ENCODE measurements at places on chromosomes 2 and 18. TPM values are rescaled to one million over a fixed set of nuclear protein-coding genes. Genes with fewer than 3 reads are reported as not detected.

The ID2 gene
- total RNA-seq, result 46.1 TPM

The MAL gene
- 0.65 TPM for total RNA-seq

The CROCC2 gene
- not detected for total RNA-seq

The TXNDC2 gene
- total RNA-seq, result not detected

The FBXO11 gene
- 85.1 TPM for total RNA-seq

The ASIC4 gene
- 1.0 TPM for total RNA-seq

The UGT1A8 gene
- not detected for total RNA-seq

The KIF5C gene
- 63.3 TPM for total RNA-seq

The SMYD5 gene
- 33.9 TPM for total RNA-seq

The FEV gene
- total RNA-seq, result not detected

- DNase-seq, result no peak
Measured at GRCh38 chr2:215401896-215402379, 33.9 kb downstream of the FN1 start.

DNA sequence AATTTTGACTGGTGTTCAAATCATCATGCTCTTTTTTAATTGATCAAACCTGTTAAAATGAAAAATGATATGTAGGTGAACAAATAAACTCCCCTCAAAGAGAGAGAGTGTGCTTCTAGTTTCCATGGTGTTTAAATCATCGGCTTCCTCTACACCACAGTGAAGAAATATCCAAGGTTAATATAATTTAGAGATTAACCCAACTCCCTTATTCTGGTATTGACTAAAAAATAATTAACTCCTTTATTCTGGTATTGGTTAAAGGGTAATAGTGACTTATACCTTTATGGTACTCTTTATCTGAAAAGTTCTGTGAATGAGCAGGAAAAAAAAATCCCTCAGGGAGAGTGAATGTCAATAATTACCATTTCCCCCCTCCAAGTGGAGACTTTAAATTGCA, 93.1 kb downstream of the SPATS2L start:
- no peak for DNase-seq

- no peak for DNase-seq
Measured at GRCh38 chr2:222866358-222866960, 5.6 kb downstream of the ACSL3 start.

DNA sequence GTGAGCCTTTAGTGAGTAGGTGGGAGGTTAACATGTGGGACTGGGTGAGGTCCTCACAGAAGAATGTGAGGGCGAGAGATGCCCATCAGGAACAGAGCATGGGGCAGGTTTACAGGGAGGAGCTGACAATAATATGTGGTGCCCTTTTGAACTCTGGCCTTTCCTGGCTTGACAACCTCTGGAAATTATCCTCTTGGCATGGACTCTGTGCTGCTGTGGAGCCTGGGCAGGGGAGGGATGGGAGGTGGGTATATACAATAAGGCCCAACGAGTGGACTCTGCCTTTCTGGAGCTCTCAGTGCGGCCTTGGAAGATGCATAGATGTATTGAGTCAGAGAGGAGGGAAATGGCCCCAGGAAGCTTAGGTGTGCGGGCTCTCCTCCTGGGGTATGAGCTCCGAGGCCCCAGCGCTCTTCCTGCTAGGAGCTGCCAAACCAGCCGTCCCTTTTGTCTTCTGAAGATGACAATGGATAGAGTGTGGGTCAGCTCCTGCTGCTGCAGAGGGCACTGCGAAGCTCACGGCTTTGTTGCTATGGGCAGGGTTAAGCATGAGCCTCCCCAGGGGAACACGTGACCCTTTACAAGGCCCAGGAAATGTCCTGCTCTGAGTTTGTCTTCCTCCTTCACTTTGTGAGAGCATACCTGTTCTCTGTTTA, 8.7 kb upstream of the PSD4 start:
- peak; percentile 16 for DNase-seq

- no peak for DNase-seq
Measured at GRCh38 chr2:219042750-219043149, 1.4 kb upstream of the CFAP65 start.

DNA sequence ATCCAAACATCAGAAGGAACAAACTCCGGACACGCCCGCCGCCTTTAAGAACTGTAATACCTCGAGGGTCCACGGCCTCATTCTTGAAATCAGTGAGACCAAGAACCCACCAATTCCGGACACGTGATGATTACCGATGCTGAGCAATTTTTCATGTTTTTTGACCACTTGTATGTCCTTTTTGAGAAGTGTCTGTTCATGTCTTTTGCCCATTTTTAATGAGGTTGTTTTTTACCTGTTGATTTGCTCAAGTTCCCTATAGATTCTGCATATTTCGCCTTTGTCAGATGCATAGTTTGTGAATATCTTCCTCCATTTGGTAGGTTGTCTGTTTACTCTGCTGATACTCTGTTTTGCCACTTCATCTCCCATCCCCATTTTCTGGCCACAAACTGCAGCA, 150.4 kb downstream of the IRS1 start:
- no peak for DNase-seq

DNA sequence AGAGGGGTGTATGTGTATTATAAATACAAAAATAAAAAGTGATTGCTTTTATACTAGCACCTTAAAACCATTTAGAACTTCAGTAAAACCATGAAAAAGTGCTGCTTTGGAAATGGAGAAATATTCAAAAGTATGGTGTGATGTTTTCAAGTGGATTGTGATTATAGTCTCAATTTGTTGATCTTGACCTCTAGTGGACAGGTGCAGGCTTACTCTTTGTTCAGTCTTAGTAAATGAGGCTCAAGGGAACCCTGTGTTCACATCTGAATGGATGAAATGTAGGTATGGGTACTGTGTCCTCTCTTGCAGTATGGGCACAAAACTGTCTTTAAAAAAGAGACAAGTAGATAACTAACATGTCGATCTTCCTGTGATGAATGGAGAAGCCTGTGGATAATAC, 145.8 kb downstream of the MCFD2 start:
- DNase-seq, result no peak

DNA sequence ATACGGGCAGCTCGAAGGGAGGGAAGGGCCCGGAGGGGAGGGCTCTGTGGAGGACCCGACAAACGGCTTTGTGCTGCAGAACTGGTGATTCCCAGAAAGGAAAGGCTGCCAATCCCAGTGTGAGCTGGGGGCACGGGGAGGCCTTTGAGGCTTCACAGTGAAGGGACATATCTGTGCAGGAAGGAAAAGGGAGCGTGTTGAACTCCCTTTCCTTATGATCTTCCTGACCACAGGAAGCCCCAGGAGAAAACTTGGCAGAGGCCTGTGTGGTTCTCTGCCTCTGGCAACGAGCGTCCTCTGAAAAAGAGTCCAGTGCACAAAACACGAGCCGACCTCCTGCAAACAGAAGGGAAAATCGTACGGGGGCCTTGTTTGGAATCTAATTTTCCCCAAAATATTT, 683.5 kb upstream of the SALL3 start:
- no peak for DNase-seq

- no peak for DNase-seq
Measured at GRCh38 chr2:219425238-219426067, 7.3 kb downstream of the DES start.

GRCh38 chr2:160989778-160990177, 170.4 kb upstream of the TANK start:
- no peak for DNase-seq

DNA sequence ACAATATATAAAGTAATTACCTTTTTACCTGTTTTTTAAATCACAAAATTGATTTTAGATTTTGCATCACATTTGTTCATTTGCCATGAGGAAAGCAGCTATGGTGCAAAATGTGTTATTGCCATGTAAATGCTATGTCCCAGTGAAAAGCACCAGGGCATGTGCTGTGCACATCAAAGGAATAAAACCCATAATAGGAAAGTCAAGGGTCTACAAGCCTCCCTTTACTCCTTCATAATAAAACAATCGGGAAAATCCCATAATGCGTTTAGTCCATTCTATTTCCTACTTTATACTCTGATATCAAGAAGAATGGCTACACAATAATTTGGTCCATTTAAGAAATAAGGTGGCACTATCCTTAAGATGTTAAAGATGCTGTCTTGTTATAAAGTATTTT, 53.0 kb downstream of the KLF7 start:
- no peak for DNase-seq

GRCh38 chr2:20165677-20166509, 59.0 kb downstream of the SDC1 start:
- no peak for DNase-seq

GRCh38 chr2:222656526-222657446, 894 bp upstream of the FARSB start:
- no peak for DNase-seq

DNA sequence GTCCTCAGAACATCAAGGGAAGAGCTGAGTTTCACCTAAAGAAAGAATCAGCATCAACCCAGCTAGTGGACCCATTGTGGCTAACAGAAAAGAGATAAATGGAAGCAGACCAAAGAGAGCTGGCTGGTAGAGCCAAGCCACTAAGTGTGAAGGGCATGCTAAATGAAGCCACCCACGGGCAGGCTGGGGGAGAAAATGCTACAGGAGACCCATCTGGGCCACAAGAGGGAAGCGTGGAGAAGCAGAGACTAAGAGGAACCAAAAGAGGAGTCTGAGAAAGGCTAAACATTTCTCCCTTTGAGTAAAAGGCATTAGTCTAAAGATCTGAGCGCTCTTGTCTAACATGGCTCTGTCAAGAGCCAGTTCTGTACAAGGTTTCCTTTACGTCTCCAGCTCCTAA, 15.8 kb downstream of the CWC22 start:
- DNase-seq, result no peak

DNA sequence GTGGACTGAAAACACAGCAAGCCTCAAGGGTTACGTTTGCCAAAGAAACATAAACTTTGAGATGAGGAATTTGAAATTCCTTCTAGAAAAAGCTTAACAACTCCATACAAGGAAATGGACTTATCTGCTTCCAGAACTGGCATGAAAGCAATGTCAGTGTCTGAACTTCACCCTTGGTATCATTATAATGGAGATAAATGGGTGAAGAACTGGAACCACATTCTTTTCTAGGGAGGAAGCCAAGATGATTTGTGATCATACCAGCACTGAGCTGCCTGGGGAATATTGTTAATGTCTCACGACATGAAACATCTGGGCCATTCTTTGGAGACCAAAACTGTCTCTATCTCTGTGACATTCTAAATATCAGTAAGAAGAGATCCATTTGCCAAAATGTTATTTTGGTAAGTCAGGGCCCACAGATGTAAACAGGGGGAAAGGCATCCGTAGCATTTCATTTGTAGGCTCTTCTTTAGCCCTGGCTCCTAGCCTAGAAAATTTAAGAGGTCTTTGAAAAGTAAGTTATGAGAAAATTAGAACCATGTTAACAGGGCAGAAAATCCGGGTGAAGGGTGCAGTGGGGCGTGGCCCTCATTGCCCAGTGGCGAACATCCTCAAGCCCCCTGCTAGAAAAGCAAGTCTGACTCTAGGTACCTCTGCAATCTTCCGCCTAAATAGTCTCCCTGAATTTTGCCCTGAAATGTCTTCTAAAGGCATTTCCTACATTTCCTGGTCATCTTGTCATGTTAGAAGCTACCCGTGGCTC, 295.3 kb upstream of the EPAS1 start:
- no peak for DNase-seq

- no peak for DNase-seq
Measured at GRCh38 chr18:63168287-63168686, 151.3 kb downstream of the BCL2 start.

DNA sequence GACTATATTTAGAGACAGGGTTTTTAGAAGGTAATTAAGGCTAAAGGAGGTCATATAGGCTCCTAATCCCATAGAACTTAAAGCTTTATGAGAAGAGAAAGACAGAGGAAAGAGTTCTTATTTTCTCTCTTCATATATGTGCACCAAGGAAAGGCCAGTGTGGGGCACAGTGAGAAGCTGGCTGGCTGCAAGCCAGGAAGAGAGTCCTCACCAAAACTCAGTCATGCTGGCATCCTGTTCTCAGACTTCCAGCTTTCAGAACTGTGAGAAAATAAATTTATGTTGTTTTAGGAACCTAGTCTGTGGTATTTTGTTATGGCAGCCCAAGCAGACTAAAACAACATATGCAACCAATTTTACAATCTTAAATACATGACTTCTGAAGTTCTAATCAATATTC, 31.5 kb upstream of the ATIC start:
- DNase-seq, result no peak

GRCh38 chr18:2847317-2848246, 776 bp downstream of the EMILIN2 start:
- DNase-seq, result peak; percentile 5

DNA sequence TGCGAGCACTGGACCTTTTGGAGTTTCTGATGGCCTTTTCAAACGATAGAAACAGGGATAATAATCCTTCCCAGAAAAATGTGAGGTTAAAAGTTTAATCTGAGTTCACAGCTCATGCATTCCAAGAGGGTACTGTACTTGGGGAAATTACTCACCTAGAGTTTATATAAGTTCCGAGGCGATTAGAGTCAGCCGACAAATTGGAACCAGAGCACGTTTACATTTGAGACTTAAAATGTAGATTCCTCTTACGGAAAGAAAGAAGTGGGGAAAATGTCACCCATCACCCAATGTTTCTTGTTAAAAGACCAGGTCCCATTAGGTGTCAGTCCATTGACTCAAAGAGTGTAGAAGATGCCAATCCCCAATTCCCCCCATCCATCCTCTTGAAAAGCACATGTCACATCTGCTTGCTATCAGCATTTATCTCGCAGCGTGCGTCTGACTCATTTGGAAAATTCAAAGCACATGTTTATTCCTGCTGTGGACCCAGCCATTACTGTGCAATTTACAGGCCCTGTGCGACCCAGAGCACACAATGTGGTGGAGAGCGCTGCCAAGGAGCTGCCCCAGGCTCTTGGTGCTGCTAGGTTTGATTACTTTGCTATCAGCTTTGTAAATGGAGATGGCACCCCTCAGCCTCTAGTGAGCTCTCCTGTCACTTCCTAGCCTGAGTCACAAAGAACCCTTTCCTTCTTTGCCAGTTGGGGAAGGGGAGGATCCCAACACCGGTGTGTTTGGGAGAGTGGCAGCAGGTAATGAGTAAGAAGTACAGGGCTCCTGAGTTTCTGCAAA, 104.8 kb downstream of the COLEC12 start:
- no peak for DNase-seq

DNA sequence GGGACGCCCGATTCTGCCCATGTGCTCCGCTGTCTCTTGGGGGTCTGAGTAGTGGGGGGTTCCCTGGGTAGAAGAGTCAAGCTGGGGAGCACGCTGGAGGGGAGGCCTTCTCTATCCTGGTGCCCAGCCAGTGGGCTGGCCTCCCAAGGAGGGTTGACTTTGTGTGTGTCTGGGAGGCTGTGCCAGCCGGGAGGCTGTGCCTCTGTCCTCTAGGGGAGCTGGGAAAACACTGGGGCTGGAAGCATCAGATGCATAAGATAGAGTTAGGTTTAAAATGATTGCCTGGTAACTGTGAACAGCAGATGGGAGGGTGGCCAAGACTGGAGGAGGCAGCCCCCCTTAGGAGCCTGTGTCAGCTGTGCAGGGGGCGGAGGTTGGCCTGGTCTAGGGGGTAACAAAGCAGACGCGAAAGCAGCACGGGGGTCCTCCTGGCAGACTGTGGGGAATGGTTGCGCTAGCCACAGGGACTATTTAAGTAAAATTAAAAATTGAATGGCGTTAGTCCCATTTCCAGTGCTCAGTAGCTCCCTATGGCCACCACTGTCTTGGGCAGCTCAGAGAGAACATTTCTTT, 1.3 kb downstream of the ING5 start:
- no peak for DNase-seq
